HCT116 (cell line): ENCODE measurements at places on chromosomes 6 and 20.

GRCh38 chr20:60172346-60172984 is 214.2 kb downstream of the CDH26 start:
- H3K4me3 ChIP-seq, result no peak overlapping the region
- no peak for DNase-seq
- H3K36me3 ChIP-seq, result no peaks in the 10 kb centered on the region
- H3K27me3 ChIP-seq, result no peaks in the 10 kb centered on the region

- no peak overlapping the region for H3K4me3 ChIP-seq
- H3K4me1 ChIP-seq, result no peaks in the 10 kb centered on the region
- H3K27me3 ChIP-seq, result no peaks in the 10 kb centered on the region
- DNase-seq, result no peak
- no peak overlapping the region for H3K27ac ChIP-seq
These were observed 234.1 kb downstream of the TMEM242 start for GRCh38 chr6:157089258-157089657.

DNA sequence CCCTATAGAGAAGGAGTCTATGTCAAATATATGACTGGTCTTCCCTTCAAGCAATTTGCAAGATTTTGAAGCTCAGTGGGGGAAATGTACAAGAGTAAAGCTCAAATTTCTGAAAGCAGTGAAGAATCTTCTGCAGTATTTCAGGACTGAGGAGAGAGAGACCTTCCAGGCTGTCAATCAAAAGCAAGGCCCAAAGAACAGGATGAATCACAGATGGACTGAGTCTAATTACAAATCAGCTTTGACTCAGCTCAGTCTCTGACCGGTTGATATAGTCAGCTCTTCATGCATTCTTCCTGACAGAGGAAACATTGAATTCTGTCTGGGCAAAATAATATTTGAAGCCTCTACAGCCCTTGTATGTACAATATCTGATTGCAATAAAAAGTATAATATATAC is 7.7 kb upstream of the HTR1B start:
- H3K27ac ChIP-seq, result no peak overlapping the region
- DNase-seq, result no peak
- no peaks in the 10 kb centered on the region for H3K27me3 ChIP-seq
- H3K4me1 ChIP-seq, result no peaks in the 10 kb centered on the region
- H3K36me3 ChIP-seq, result no peaks in the 10 kb centered on the region

GRCh38 chr6:124254941-124255685 is 451.4 kb downstream of the NKAIN2 start:
- H3K27me3 ChIP-seq, result no peaks in the 10 kb centered on the region; the same call in 1 of the 2 replicates
- no peaks in the 10 kb centered on the region for H3K4me1 ChIP-seq
- no peak overlapping the region for H3K27ac ChIP-seq
- DNase-seq, result no peak
- no peaks in the 10 kb centered on the region for H3K36me3 ChIP-seq

- H3K4me1 ChIP-seq, result no peaks in the 10 kb centered on the region
- H3K36me3 ChIP-seq, result no peaks in the 10 kb centered on the region
- DNase-seq, result no peak
- no peak overlapping the region for H3K27ac ChIP-seq
- H3K27me3 ChIP-seq, result no peaks in the 10 kb centered on the region
These were observed 218.5 kb downstream of the SIM1 start for GRCh38 chr6:100246206-100246605.

DNA sequence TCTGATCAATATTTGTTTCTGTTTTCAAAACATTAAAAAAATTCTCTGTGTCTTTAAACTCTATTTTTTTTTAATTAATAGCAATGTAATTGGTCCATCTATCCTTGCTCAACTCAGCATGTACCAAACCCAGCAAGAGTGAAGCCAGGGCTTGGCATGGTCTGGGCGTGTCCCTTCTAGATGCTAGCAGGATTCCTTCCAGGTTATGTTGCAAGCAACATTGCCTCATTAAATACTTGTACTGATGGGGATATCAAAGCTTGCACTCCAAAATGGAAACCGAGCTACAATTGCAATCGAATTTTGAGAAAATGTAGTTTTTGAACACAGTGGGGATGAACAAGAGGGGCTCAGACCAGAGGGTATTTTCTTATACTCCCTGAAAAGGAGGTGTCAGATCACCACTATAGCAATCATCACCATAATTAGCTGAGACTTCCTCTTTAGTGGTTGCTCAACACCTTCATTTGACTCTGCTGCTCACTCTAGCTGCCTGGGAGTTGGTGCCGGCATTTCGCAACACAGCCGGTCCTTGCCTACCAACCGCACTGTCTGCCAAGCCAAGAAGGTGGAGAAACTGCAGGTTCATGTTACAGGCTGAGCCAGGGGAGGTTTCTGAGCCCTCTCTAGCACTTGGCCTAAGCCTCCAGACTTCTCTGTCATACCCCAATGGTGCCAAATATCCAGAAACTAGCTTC is 67.8 kb upstream of the RALGAPA2 start:
- DNase-seq, result no peak
- H3K27me3 ChIP-seq, result no peaks in the 10 kb centered on the region
- H3K4me1 ChIP-seq, result no peaks in the 10 kb centered on the region

- DNase-seq, result no peak
- H3K27ac ChIP-seq, result no peak overlapping the region
- H3K4me1 ChIP-seq, result no peaks in the 10 kb centered on the region
- H3K27me3 ChIP-seq, result no peaks in the 10 kb centered on the region; the same call in 1 of the 2 replicates
- H3K36me3 ChIP-seq, result no peaks in the 10 kb centered on the region
- no peak overlapping the region for H3K4me3 ChIP-seq
These were observed 99.1 kb downstream of the ADGB start for GRCh38 chr6:146697921-146698320.

GRCh38 chr20:51470499-51470820 is 72.1 kb downstream of the NFATC2 start:
- no peaks in the 10 kb centered on the region for H3K27me3 ChIP-seq
- no peak overlapping the region for H3K4me3 ChIP-seq
- no peaks in the 10 kb centered on the region for H3K4me1 ChIP-seq
- no peak overlapping the region for H3K27ac ChIP-seq
- H3K36me3 ChIP-seq, result no peaks in the 10 kb centered on the region

DNA sequence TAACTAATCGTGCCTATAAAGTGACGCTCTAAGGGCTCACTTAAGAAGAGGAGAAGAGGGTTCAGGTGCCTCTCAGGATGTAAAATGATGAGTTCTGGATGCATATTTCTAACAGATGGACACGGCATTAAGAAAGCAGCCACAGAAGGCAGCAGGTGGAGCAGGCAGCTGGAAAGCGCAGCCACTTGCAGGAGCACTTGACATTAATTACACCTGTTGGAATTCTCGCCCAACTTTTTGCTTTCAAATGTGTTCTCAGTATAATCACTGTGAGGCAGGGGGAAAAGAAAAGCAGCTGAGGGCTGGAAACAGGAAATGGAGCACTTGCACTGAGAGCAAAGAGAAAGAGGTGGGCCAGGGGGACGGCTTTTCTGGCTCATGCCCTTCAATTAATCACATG is 164.2 kb downstream of the NKAIN2 start:
- H3K4me1 ChIP-seq, result no peaks in the 10 kb centered on the region
- no peak for DNase-seq
- no peak overlapping the region for H3K27ac ChIP-seq
- peaks cover 18% of the 10 kb centered on the region for H3K27me3 ChIP-seq
- no peaks in the 10 kb centered on the region for H3K36me3 ChIP-seq

DNA sequence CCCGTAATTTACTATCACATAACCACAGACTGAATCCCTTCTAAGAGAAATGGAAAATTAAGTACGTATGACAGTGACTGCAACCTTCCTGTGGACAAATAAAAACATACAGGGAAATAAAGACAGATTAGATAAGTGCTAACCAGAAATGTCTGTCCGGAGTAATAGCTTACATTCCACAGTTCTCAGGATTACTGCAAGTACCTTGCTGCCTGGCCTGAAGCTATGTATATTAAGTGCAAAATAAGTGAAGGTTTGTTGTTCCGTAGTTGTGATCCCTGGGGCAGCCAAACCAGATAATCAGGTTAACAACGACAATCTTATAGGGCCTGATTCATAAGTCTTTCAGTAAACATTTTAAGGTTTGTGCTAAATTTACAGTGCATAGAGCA is 2.8 kb downstream of the NEDD9 start:
- no peak for DNase-seq
- no peaks in the 10 kb centered on the region for H3K36me3 ChIP-seq
- H3K4me3 ChIP-seq, result no peak overlapping the region
- no peak overlapping the region for H3K27ac ChIP-seq
- H3K27me3 ChIP-seq, result 0 out of 2 replicates have a peak, but pooled peaks cover 9% of the 10 kb centered on the region

DNA sequence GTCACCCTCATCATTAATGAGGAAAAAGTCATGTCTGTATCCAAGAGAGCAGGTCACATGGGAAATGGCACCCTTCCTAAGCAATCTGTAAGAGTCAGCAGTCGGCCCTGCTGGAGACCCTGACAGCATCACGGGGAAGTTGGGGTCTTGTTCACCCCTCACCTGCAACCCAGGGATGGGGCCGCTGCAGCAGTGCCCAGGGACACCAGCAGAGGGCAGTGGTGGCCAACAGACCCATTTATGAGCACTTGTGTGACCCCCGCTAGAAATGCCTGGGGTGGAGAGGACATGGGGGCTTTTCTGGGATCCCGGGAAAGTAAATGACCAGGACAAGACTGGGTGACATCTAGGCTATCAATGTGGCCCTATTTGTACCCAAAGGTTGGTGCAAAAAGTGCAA is 35.9 kb downstream of the ANKRD60 start:
- H3K4me3 ChIP-seq, result no peak overlapping the region
- H3K27ac ChIP-seq, result no peak overlapping the region
- peaks cover 9% of the 10 kb centered on the region; the same call in 1 of the 2 replicates for H3K27me3 ChIP-seq
- H3K4me1 ChIP-seq, result no peaks in the 10 kb centered on the region
- no peak for DNase-seq

DNA sequence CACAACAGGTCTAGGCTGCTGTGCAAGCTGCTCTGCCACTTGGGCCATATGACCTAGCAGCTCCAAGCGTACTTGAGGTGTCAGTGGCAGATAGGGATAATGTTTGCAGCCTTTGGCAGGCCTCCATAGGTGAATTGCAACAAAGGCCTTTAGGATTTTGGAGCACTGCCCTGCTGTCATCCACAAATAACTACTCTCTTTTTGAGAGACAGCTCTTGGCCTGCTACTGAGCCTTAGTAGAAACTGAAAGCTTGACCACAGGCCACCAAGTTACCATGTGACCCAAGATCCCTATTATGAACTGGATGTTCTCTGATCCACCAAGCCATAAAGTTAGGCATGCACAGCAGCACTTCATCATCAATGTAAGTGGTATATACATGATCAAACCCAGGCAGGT is 29.9 kb downstream of the FBXO30 start:
- H3K27me3 ChIP-seq, result no peaks in the 10 kb centered on the region
- no peak for DNase-seq
- no peak overlapping the region for H3K27ac ChIP-seq
- H3K4me1 ChIP-seq, result no peaks in the 10 kb centered on the region

DNA sequence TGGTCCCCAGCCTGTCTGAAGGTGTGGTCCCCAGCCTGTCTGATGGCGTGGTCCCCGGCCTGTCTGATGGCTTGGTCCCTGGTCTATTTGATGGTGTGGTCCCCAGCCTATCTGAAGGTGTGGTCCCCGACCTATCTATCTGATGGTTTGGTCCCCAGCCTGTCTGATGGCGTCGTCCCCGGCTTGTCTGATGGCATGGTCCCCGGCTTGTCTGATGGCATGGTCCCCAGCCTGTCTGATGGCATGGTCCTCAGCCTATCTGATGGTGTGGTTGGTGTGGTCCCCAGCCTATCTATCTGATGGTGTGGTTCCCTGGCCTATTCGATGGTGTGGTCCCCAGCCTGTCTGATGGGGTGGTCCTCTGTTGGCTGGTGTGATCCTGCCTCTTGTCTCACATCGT is 18.2 kb upstream of the MRGBP start:
- no peaks in the 10 kb centered on the region for H3K27me3 ChIP-seq
- no peaks in the 10 kb centered on the region for H3K36me3 ChIP-seq
- H3K27ac ChIP-seq, result peak overlapping the region; percentile 85; the same call in 1 of the 2 replicates
- no peak overlapping the region for H3K4me3 ChIP-seq
- H3K4me1 ChIP-seq, result peaks cover 21% of the 10 kb centered on the region; the same call in 1 of the 2 replicates
- DNase-seq, result no peak

DNA sequence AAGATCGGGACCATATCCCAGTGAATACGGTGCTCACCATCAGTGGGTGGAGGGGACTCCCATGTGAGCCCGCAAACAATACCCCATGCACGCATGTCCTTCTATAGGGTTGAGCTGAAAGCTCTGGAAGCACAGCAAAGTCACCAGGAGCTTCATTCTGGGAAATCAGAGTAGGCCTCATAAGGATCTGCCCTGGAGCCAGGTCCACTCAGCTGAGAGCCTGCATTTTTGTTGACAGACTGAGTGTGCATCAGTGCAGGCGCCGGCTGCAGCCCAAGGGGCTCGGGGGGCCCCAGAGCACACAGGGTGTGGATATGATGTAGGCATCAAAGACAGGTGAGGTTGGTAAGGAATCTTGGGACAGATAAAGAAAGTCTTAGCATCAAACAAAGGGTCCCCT is 79.8 kb upstream of the CD93 start:
- H3K4me3 ChIP-seq, result no peak overlapping the region
- H3K4me1 ChIP-seq, result peaks cover 10% of the 10 kb centered on the region; the same call in 1 of the 2 replicates

DNA sequence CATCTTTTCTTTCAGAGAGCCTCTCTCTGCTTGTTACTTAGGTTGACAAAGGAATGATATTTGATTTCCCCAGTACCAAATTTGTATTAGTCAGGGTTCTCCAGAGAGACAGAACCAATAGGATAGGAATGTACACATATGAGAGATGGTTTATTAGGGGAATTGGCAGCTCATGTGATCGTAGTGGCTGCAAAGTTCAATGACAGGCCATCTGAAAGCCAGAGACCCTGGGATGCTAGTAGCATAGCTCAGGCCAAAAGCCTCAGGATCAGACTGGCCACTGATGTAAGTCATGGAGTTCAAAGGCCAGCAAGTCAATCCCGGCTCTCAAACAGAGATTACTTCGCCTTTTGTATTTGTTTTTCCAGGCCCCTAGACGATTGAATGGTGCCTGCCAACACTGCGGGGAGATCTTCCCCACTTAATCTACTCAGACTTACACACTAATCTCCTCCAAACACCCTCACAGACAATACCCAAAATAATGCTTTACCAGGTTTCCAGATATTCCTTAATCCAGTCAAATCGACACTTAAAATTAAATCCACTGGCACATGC is 215.5 kb downstream of the ALDH8A1 start:
- DNase-seq, result no peak
- H3K4me1 ChIP-seq, result no peaks in the 10 kb centered on the region
- no peaks in the 10 kb centered on the region for H3K27me3 ChIP-seq
- H3K4me3 ChIP-seq, result no peak overlapping the region

- DNase-seq, result no peak
- H3K4me1 ChIP-seq, result peaks cover 16% of the 10 kb centered on the region
- peaks cover 17% of the 10 kb centered on the region for H3K36me3 ChIP-seq
- H3K4me3 ChIP-seq, result no peak overlapping the region
- no peak overlapping the region for H3K27ac ChIP-seq
- no peaks in the 10 kb centered on the region for H3K27me3 ChIP-seq
These were observed 36.5 kb downstream of the PLCG1 start for GRCh38 chr20:41173791-41174341.

DNA sequence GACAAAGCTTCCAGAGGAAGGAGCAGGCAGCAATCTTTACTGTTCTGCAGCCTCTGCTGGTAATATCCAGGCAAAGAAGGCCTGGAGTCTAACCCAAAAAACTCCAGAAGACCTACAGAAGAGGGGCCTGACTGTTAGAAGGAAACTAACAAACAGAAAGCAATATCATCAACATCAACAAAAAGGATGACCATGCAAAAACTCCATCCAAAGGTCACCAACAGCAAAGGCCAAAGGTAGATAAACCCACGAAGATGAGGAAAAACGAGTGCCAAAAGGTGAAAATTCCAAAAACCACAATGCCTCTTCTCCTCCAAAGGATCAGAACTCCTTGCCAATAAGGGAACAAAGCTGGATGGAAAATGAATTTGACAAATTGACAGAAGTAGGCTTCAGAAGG is 469.8 kb upstream of the FLRT3 start:
- no peaks in the 10 kb centered on the region for H3K27me3 ChIP-seq
- no peak for DNase-seq
- no peak overlapping the region for H3K4me3 ChIP-seq
- no peaks in the 10 kb centered on the region for H3K4me1 ChIP-seq
- H3K27ac ChIP-seq, result no peak overlapping the region

- peaks cover 24% of the 10 kb centered on the region for H3K27me3 ChIP-seq
- DNase-seq, result no peak
These were observed 11.9 kb upstream of the CNR1 start for GRCh38 chr6:88177961-88178464.
